ENCODE measurements at places on chromosomes 1 and 21. TPM values are rescaled to one million over a fixed set of nuclear protein-coding genes. Genes with fewer than 3 reads are reported as not detected.

- DNase-seq = no peak
These were observed 473.2 kb upstream of the CHRM3 start for GRCh38 chr1:238913210-238913609.

DNA sequence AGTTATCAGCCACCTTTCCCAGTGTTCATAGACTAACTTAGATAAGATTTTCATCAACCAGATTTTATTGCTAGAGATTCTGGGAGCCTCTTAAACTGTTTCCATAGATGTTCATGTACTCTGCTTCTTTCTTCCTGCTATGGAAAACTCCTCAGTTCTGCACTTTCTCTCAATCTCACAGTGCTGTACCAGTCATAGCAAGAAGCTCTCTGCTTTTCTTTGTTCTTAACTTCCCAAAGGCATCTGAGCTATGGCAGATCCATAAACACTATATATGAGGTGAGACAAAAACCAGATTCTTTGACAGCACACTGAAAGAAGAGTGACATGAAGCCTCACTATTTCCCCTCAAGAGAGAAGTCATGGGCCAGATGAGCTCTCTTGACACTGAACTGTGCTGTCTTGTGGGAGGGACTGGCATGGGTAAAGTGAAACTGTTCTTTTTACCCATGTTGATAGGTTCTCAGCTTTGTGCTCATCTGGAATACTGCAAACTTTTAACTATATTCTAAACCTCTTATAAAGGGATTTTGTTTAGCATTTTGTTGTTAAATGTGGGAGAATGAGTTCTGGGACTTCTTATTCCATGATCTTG is 64.2 kb upstream of the LYPLAL1 start:
- no peak for DNase-seq

- DNase-seq = no peak
These were observed 138.4 kb upstream of the PLD5 start for GRCh38 chr1:242662886-242663285.

The SGIP1 gene
- total RNA-seq = 8.4 TPM

GRCh38 chr1:26431979-26432695 is at the start of gene DHDDS:
DHDDS (plus strand) TSS chr1:26432321; CDS start chr1:26432946, 625 bp downstream.
- peak; percentile 95 for DNase-seq

The TOR1AIP2 gene
- 90.1 TPM for total RNA-seq

Data from urinary bladder (tissue), 4 donors.